ENCODE measurements at places on chromosomes 11 and 22.

DNA sequence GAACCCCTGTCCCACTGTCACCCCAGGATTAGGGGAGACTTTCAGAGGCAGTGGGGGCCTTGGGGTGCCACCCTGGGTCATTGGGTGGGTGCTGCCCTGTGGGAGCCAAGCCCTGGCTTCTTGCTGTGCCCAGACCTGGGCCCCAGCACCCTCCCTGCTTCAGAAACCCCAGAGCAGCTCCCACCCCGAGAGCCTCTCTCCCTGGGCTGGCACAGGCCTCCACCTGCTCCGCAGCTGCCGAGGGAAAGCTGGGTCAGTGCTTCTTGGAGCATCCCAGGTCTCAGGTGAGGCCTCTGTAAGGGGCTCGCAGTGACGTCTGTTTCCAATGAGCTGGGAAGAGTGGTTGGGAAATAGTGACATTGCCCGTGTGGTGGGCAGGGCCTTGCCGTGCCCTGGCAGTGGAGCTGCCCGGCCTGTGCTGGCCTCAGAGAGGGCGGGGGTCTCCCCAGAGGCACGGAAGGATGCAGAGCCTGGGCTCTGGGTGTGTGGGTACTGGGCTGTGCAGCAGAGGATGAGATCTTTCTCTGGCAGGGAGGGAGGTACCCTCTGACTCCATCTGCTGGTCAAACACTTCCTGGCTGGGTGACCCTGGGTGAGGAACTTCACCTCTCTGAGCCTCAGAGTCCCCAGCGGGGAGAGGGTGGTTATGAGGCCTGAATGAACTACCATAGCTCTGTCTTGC lies 23.0 kb downstream of the C22orf23 start:
- no peak for DNase-seq

DNA sequence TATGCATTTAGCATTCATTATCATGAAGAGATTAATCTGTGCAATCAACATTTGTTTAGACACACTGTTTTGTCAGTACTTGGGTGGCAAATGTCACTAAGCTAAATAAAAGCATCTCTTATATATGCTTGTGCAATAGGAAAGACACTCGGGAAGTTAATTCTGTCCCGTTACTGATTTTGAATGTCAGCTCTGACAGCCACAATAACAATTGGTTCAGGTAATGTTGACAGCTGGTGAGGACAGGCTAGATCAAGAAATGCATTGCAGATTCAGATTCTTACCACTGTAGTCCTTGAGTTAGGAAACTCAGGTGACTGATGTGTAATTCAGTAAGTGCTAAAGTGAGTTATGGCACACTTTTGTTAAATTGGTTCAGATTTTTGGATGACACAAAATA lies 523.8 kb upstream of the FAT3 start:
- no peak for DNase-seq

- DNase-seq = no peak
These were observed 281 bp downstream of the TSPAN18 start for GRCh38 chr11:44727114-44727372.

DNA sequence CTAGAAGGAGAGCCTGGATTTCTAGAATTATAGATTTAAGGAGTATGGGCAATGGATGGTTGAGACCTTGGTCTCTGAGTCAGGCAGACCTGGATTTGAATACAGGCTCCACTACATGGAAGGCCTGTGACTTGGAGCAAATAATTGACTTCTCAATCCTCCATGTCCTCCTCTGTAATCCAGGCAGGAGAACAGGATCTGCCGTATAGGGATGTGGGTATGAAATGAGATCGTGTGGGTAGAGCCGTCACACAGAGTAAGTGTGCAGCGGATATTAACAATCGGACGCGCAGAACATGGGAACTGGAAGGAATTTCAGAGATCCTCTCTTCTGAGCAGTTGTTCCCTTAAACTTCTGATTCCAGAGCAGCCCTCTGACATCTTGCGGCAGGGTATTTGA lies 11.5 kb upstream of the TMPRSS13 start:
- DNase-seq = no peak

DNA sequence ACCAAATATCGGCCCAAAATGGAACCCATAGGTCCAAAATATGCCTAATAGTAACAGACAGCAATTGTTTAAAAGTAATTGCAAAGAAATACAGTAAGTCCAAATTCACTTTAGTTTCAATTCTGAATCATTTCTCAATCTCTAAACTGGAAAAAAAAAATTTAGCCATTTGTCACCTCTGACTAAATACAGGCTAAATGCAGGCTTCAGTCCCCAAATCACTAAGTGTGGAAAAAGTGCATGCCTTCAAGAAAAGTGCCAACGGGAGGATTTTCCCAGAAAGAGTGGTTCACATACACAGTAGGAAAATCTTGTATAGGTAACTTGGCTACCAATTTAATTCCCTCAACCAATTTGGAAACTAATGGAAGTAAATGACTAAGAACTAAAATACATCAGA lies 35.7 kb downstream of the SIK3 start:
- no peak for DNase-seq

GRCh38 chr11:88307749-88308425 lies 29.6 kb downstream of the CTSC start:
- no peak for DNase-seq

- no peak for DNase-seq
These were observed 17.3 kb downstream of the FLI1 start for GRCh38 chr11:128711136-128711535.

DNA sequence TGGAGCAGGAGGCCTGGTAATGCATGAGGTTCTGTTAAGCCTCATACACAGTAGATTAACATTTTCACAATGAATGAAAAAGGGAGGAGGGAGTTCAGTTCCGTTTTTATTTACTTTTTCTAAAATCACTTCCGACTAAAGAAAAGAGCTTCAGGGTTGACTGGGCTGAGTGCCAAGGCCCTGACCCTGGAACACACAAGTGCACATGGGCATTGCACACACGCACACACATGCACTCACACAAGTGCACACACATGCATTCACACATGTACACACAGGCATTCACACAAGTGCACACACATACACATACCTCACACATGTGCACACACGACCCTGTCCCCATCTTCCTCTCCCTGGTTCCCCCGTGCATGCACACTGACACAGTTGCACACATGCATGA lies 303.3 kb downstream of the BRD1 start:
- DNase-seq = no peak

- no peak for DNase-seq
These were observed 15.3 kb upstream of the RAB30 start for GRCh38 chr11:83087035-83087434.

- DNase-seq = peak; percentile 74
These were observed 90.5 kb downstream of the UBASH3B start for GRCh38 chr11:122746050-122746478.

GRCh38 chr11:88623531-88623930 lies 286.0 kb upstream of the CTSC start:
- DNase-seq = no peak

GRCh38 chr11:45834298-45834756 lies 12.9 kb upstream of the CRY2 start:
- DNase-seq = peak; percentile 54

GRCh38 chr22:29654420-29654819 lies 51.0 kb downstream of the NF2 start:
- no peak for DNase-seq

DNA sequence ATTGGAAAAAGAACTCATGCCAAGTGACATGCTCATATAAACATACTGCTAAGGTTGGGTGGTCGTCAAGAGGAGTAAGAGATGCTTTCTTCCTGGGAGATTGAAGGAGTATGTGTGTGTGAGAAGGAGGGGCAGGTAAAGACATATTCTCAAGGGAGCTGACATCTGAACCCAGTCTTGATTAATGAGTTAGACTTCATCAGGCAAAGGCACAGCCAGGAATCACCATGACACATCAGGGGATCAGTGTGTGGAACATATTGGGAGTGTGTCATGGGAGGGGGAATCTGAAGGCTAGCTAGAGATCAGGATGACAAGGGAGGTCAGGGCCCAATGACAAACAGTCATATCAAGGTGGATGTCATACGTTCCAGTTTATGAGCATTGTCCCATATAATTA lies 14.9 kb downstream of the CNTF start:
- no peak for DNase-seq

GRCh38 chr11:11725438-11725837 lies 103.6 kb upstream of the GALNT18 start:
- DNase-seq = no peak
